ENCODE measurements at places on chromosomes 5 and 9. TPM values are rescaled to one million over a fixed set of nuclear protein-coding genes. Genes with fewer than 3 reads are reported as not detected.

The MSX2 gene
- total RNA-seq = 3.7 TPM

The IL4 gene
- total RNA-seq = not detected

The TAF1L gene
- total RNA-seq = not detected

The OCLN gene
- total RNA-seq = 0.88 TPM

The NINJ1 gene
- total RNA-seq = 68.3 TPM

The UBE2D2 gene
- total RNA-seq = 69.2 TPM

The SHISAL2B gene
- total RNA-seq = not detected

The INSL4 gene
- not detected for total RNA-seq

The SLC34A1 gene
- not detected for total RNA-seq

The FBP1 gene
- not detected for total RNA-seq

The C5orf46 gene
- not detected for total RNA-seq

All from epithelial cell of alveolus of lung (primary cell).